ENCODE measurements at places on chromosomes 1 and 21.
A peak's percentile ranks its signal among the peaks of the same experiment; 100 is the strongest.

GRCh38 chr1:235549351-235550139, 45.3 kb upstream of the B3GALNT2 start:
- no peak for DNase-seq

DNA sequence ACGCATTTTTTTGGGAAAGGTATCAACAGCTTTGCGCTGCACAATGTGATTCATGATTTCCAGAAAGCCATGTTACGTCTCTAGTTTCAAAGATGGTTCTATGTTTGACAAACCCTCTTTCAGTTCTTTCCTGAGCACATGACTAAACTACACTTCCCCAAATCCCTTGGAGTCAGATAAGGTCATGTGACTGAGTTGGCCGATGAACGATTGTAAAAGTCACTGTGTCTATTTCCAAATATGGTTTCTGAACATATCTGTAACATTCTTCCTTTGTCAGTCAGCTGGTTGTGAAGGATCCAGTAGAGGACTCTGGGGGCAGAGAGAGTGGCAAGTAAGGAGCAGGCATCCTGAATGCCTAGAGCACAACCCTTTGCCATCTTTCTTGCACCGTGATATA, 35.4 kb downstream of the TMPRSS15 start:
- no peak for DNase-seq

- DNase-seq, result no peak
Observed at GRCh38 chr1:198465201-198466144, 75.0 kb downstream of the ATP6V1G3 start.

GRCh38 chr1:151838222-151839081, 1.2 kb downstream of the C2CD4D start:
- DNase-seq, result no peak

GRCh38 chr1:21258331-21259134, 31.7 kb downstream of the ECE1 start:
- peak; percentile 24 for DNase-seq

- no peak for DNase-seq
Observed at GRCh38 chr1:169572187-169572586, 14.1 kb downstream of the F5 start.

- no peak for DNase-seq
Observed at GRCh38 chr1:33004613-33005012, 32.1 kb downstream of the AK2 start.

DNA sequence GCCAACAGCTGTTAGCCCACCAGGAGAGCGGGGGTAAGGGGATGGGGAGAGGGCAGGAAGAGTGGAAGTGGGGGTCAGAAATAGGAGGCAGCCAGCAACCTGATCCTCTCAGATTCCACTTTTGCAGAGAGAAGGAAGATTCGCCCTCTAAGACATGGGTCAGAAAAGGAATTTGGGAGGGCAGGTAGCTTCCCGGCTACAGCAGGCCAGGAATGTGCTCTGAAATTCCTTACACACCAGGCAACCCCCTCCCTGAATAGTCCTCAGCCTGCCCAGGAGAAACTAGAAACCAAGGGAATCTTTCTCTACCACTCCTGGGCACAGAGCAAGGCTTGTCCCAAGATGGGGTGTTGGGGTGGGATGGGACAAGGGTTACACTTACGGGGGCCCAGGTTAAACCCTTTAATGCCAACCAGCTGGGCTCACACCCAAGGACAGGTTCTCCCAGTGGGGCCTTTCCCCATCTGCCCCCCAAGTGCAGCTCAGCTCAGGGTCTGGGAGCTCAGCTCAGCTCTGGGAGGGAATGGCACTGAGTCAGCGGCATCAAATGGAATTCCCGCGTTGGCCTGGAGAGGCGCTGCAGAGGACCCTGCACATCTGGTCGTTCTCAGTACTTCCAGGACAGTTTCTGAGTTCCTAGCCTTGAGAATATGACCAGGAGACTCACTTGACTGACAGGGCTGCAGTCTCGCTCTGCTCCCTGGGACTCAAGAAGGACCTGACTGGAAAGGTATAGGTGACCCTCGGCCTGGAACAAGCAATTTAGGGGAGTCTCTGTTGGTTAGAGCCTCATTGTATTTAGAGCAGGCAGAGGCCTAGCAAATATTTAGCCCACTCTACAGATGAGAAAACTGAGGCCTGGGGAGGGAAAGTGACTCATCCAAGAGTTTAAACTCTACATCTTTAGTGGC, 761 bp downstream of the TNNT2 start:
- DNase-seq, result no peak

DNA sequence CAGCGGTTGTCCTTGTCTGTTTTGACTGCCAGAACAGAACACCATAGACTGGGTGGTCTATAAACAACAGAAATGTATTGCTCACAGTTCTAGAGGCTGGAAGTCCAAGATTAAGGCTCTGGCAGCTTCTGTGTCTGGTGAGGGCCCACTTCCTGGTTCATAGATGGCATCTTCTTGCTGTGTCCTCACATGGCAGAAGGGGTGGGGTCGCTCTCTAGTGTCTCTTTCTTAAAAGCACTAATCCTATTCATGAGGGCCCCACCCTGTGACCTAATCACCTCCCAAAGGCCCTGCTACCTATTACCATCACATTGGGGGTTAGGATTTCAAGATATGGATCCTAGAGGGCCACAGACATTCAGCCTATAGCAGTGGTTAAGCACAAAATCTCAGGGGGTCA, 304.4 kb downstream of the NFIA start:
- no peak for DNase-seq

- DNase-seq, result no peak
Observed at GRCh38 chr1:157410457-157410856, 141.9 kb downstream of the FCRL5 start.
